ENCODE measurements at places on chromosomes 7 and 10.

- no peak for DNase-seq
Observed at GRCh38 chr10:80159166-80159873, 26.8 kb downstream of the PLAC9 start.

GRCh38 chr7:98562381-98562823, 54.7 kb upstream of the NPTX2 start:
- no peak for DNase-seq

DNA sequence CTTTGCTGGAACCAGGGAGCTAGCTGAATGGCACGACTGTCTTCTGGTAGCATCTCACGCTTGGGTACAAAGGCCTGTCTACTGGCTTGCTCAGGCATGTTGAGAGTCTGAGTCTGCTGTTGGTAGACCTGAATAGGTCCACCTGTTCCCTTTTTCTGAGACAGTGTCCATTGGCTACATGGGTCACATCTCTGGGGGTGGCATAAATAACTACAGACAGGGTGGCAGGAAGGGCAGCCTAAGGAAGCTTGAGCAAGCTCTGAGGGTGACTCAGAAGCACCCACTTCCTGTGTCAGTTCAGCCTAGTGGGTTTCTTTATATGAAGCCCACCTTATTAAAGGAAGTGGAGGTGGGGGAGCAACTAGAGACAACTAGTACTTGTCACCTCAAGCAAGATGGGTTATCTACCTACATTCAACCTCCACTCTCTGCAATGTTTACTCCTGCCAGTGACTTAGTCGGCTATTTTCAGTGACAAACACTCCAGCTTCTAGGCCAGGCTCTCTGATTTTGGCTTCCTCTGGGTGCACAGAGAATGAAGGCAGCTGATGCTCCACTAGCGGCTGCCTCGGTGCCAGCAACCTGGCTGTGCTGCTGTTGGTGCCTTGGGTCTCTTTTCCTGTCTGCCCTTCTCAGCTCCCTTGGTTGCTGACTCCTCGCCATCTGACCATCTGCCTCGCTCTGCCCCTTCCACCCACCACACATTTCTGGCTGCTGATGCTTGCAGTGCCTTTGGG, 5.7 kb upstream of the ZYX start:
- no peak for DNase-seq

GRCh38 chr7:16083931-16084330, 337.4 kb downstream of the CRPPA start:
- no peak for DNase-seq

GRCh38 chr7:44148961-44149536, 7.9 kb upstream of the MYL7 start:
- DNase-seq, result no peak

GRCh38 chr10:106609470-106610266, 554.8 kb downstream of the SORCS1 start:
- no peak for DNase-seq

DNA sequence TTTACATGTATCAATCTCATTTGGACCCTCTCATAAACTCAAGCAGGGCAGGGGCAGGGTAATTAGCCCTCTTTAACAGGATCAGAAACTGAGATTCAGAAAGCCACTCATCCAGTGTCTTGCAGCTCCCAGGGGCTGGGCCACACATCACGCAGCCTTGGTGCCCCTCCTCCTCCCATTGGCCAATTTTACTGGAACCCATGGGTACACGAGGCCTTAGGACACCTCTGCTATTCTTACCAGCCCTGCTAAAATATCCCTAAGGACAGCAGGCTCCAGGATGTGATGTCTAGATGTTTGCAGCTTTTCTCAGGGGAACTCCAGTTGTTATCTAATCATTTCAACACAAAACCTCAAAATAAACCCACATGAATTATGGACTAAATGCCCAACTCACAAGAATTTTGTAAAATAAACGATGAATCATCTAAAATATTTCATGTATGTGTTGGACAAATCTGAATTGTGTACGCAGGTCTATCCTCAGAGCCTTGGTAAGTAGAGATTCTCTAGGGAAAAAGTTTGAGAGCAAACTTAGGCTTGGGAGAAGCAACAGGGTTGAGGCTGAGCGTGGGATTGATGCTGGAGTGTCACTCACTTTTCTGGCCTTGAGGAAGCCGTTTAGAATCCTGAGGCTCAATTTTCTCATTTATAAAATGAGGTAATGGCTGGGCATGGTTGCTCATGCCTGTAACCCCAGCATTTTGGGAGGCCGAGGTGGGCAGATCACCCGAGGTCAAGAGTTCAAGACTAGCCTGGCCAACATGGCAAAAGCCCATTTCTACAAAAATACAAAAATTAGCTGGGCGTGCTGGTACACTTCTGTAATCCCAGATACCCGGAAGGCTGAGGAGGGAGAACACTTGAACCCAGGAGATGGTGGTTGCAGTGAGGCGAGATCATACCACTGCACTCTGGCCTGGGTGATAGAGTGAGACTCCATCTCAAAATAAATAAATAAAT, 69.7 kb upstream of the TNS3 start:
- no peak for DNase-seq

GRCh38 chr7:77954773-77955555, 156.4 kb downstream of the PHTF2 start:
- no peak for DNase-seq

- DNase-seq, result no peak
Observed at GRCh38 chr10:16599662-16600061, 78.0 kb upstream of the C1QL3 start.

- DNase-seq, result no peak
Observed at GRCh38 chr10:62858364-62858763, 42.2 kb upstream of the EGR2 start.

DNA sequence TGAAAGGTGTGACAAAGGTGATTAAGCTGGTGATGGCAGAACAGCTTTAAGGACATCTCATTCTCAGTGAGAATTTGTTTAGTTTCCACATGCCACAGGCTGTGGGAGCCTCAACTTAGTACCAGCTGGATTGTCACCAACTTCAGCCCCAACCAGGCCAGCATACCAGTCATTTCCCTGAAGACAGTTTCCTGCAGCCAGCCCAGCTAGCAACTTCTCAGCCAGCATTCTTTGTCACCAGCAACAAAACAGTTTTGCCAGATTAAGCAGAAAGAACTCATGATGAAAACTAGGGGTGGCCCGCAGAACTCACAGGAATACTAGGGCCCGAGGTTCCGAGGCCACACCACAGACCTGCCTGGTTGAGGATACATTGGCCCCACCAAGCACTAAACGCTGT, 68.8 kb upstream of the UNC5B start:
- DNase-seq, result no peak

Data from stimulated activated CD8-positive, alpha-beta memory T cell treated with anti-CD3 and anti-CD28 coated beads, Interleukin-4, amount 100 ng/mL, for 1 hour (primary cell).